ENCODE measurements at places on chromosomes 13 and 19. TPM values are rescaled to one million over a fixed set of nuclear protein-coding genes. Genes with fewer than 3 reads are reported as not detected.

The ADAMTSL5 gene
- polyA plus RNA-seq, result 0.07 TPM

The GPC6 gene
- 0.01 TPM for polyA plus RNA-seq

The HSPBP1 gene
- 60.3 TPM for polyA plus RNA-seq

The MBD3L2 gene
- not detected for polyA plus RNA-seq

The IL11 gene
- polyA plus RNA-seq, result not detected

The CD177 gene
- polyA plus RNA-seq, result not detected

DNA sequence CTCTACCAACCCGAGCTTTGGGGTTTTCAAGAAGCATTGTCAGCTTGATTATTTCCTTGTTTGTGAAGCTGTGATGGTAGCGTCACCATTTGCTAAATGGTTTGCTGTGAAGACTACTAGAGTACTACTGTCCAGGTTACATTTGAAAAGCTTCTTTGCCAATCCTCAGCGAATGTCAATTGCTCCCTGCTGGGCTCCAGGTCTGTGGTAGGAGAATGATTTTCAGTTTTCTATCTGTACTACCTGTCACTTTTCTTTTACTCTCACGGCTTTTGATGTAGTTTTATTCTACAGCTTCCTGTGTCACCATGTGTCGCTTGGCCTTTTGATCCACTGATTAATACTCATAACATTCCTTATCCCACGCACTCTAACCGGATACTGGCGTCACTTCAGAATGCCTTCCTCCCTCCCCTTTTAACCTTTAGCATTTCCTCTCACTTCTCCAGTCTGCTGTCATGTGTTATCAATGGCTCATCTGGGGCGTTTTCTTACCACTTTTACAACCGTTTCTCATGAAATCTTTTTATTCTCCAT lies 7.5 kb upstream of the GPR183 start:
- DNase-seq, result peak; percentile 93

DNA sequence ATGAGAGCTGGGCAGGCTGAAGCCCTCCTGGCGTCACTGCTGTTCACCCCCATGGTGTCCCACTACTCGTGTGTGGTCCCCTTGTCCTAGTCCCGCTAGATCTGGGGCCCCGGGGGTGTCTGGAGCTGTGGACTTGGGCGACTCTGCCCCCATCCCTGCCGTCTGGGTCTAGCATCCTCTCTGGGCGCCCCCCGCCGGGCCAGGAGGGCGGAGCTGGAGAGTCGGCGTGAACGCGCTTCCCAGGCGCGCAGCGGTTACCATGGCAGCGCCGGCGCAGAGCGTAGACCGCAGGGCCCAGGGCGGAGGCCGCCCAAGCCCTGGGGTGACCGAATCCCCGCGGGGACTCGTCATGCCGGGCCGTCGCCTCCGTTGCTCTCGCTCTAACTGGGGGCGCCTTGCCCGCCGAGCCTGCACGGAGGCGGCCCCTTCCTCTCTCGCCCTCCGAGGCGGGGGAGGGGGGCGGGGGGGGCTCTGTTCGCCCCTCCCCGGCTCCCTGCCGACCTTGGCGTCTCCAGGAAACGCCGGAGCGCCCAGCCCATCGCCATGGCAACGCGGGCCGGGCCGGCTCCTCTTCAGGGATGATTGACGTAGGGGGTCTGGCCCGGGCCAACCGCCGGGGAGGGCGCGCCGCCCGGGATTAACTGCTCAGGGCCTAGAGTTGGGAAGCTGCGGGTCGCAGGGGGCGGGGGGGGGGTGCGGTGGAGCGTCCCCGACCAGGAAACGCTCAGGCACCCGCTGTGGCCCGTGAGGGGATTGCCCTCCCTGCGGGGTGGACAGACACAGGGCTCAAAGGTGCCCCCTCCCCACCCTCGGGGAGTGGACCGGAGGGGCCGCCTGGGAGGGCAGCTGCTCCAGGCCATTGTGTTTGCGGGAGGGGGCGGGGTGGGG lies 8.9 kb downstream of the ISYNA1 start:
- DNase-seq, result peak; percentile 80

DNA sequence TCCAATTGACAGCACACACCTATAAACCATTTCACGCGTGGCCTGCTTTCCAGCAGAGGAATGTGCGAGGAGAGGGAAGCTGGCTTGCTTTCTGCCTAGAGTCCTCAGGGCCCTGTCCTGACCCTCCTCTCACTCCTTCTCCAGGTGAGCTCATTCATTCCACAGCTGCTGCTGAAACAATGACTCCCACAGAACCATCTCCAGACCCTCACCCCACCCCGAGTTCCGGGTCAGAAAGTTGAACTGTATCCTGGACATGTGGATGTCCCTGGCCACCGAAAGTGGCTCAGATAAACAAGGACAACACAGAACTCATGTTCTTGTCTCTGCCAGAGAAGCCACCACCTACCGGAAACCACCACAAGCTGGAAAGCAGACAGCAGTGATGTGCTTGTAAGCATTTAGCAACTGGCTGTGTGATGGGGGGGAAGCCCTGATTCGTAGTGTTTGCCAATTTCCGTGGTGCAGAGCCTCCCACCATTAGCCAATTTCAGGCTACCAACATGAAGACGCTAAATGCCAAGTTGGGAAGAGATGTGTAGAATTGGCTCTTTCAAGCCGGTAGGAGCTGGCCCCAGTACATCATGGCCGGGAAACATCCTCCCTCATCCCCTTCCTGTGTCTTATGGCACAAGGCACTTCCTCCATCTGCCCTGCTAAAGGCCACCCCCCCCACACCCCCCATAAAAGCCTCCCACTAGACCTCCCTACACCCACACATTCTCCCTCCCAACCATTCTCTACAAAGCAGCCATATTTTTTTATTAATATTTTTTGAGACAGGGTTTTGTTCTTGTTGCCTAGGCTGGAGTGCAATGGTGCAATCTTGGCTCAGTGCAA lies 5.0 kb downstream of the SYCE2 start:
- DNase-seq, result no peak

DNA sequence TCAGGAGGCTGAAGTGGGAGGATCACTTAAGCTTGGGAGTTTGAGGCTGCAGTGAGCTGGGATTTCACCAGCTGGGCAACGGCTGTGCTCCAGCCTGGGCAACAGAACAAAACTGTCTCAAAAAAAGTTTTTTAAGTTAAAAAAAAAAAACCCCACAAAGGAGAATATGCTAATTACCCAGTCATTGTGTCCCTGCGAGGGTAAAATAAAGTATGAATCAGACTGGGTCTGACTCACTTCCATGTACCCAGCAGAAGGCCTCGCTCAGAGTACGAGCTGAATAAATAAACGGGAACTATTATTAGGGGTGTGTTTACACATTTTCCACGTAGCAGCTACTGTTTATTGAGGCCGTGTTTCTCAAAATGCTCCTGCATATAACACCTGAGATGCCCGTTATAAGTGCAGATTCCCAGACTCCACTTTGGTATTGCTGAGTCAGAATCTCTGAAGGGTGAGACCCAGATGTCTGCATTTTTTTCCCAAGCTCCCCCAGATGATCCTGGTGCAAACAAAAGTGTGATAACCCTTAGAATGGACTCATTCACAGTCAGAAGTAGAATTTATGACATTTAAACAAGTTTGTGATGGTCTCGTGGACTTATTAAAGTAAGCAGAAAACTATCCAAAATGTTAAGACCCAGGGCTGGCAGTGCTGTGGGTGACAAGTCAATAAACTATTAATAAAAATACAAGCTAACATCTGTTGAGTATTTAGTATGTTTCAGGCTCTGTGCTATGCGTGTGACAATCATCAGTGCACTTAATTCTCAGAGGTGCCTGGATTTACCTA lies 28.2 kb downstream of the KCNC3 start:
- DNase-seq, result peak; percentile 91

- DNase-seq, result no peak
Measured at GRCh38 chr13:93268327-93269028, 41.9 kb downstream of the GPC6 start.

DNA sequence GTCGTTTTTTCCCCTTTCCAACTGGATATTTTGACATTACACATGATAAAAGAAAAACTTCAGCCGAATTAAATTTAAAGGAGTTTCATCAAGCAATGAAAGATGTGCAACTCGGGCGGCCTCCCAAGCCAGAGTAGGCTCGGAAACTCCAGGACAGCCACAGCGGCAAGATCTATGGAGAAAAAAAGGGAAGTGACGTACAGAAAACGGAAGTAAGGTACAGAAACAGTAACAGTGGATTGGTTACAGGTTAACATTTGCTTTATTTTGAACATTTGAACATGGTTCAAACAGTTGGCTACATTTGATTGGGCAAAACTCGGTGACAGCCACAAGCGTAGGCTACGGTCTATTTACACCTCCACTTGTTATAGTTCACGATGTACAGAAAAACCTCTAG lies 30.5 kb upstream of the FAM124A start:
- no peak for DNase-seq

DNA sequence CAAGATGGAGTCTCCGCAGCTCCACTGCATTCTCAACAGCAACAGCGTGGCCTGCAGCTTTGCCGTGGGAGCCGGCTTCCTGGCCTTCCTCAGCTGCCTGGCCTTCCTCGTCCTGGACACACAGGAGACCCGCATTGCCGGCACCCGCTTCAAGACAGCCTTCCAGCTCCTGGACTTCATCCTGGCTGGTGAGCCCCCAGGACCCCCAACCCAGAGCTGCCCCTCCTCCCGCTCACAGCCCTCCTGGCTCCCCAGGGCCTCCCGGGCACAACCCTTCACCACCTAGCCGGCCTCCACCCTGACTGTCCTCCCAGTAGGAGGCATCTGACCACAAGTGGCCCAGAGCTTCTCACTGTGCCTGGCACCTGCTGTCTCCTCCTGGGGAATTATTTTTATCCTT lies 9.4 kb downstream of the SYNGR4 start:
- DNase-seq, result no peak

DNA sequence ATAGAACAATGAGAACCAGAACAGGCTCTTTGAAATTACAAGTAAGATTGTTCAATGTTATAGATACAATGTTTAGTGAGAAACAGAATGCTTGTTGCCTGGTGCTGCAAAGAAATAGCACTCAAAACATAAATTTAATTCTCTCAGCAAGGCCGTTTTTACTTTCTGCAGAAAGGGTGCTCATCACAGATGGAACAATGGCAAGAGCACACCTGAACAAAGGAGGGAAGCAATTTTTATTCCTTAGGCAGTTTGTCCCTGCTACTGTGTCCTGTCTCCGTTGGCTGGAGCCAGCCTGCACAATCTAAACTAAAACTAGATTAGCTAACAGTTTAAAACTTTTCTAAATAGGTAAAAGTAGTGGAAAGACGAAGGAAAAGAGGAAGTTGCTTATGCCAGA lies 10.4 kb upstream of the ZNF8 start:
- DNase-seq, result no peak

- DNase-seq, result peak; percentile 99
Measured at GRCh38 chr19:38930776-38931520, at the start of gene MRPS12. Gene MRPS12, plus strand, starts transcription at chr19:38930944. Its CDS starts 351 bp downstream, at chr19:38931295.

DNA sequence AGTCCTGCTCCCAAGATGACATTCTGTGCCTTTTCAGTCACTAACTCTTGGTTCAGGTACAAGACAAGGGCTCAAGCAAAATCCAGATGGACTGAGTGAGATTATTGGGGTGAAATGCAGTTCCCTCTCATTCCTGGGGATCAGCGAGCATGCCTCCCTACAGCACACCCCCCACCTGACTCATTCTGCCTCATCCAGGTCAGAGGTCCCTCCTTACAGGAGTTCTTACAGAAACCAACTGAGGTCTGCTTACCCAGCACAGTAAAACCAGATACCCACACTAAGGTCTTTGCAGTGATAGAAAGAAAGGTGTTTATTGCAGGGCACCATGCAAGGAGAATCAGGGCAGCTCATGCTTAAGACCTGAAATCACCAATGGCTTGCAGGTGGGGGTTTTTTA lies 21.6 kb upstream of the MRI1 start:
- DNase-seq, result no peak

DNA sequence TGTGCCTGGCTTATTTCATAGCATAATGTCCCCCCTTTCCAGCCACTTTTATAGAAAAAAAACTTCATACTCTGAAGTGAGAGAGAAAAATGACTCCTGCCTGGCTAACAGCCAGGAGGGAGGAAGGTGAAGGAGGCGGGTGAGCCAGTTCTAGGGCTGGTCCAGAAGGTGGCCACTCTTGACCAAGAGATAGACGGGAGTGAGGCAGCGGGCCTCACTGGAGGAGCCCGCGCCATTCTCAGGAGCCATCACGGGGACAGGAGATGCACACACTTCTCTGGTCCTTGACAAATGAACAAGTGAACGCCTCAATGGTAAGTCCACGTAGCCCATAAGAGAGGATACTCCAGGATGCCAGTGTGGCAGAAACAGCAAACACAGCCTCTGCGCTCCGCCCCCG lies 231.4 kb downstream of the UQCRFS1 start:
- DNase-seq, result no peak

DNA sequence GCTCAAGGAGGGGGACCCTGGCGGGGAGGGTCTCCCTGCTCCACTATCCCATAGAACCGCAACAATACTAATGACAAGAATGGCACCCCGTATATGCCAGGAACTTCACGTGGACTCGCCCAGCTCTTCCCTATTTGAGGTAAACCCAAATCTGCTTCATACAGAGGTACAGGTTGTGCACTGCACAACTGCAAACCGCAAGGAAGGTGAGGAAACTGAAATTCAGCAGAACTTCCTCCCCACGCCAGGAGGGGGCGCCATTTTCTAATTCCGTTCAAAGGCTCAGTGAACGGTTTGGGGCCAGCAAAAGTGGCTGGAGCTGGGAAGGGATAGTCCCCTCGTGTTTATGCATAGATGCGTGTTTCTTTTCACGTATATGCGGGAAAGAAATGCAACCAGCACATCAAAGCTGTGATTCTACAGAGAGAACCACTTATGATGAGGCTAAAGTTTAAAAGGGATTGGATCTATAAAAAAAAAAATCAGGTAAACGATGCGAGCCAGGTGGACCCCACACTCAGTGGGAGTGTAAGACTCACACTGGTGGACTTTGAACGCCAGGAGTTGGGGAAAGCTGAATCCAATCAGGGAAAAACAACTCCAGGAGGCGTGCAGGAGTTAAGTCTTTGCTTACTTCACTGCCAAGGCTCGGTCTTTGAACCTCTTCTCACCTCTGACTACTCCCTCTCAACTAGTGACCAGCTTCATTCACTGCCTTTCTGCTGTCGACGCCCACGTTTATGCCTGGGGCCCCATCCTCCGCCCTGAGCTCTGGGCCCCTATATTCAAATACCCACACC lies 20.3 kb downstream of the C19orf81 start:
- DNase-seq, result peak; percentile 31

DNA sequence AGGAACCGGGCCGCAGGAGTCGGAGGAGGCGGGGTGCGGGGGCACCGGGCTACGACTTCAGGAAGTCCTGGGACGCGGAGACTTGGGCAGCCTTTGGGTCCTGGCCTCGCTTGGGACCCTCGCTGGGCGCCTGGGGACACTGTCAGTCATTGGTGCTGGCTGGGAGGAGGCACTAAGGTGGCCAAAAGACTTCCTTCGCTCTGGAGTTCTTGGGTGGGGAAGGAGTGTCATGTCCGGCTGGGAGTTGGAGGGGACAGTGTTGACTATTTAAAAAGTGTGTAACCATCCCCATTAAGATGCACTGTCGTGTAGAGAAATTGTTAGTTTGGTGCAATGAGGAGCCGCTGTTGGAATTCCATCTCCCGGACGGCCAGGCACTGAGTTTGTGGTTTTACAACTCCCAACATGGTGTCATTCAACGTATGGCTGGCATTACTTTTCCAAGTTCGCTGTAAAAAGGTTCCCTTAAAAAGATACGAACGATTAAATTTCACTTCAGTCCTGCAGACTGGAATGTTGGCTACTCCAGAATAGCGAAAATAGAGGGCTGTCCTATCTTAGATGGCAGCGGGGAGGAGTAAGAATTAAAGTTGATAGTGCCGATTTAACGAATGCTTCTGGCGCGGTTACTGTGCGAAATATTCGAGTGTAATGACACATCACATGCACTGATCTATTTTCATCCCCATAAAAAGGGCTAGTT lies 776 bp downstream of the DNAJC3 start:
- peak; percentile 49 for DNase-seq
